Ovary (tissue), 10 donors: ENCODE measurements at places on chromosomes 3 and 15. TPM values are rescaled to one million over a fixed set of nuclear protein-coding genes. Genes with fewer than 3 reads are reported as not detected.

NR1I2 gene
- 0.62 TPM for total RNA-seq

PP2D1 gene
- not detected for total RNA-seq

RLBP1 gene
- not detected for total RNA-seq

GRCh38 chr15:39192351-39192750 is 388.5 kb upstream of the THBS1 start:
- no peak overlapping the region for H3K4me3 ChIP-seq
- H3K27me3 ChIP-seq: no peaks in the 10 kb centered on the region
- no peak overlapping the region for H3K27ac ChIP-seq
- DNase-seq: no peak
- H3K36me3 ChIP-seq: no peaks in the 10 kb centered on the region
- H3K4me1 ChIP-seq: peaks cover 6% of the 10 kb centered on the region

DNA sequence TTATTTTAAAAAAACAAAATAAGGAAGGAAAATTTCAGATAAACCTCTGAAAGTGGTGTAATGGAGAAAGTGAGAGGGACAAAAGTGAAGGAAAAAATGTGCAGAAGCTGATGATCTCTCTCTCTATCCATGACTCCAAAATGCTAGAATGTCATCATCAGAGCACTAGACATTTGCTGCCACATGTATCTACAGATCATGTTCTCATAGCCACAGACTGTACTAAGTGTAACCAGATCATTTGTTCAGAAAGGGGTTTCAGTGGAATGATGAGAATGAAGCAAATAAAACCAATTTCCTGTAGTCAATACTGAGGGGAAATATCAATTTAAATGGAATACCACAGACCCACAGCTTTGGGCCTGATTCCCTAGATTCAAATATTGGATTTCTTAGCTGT is 104.3 kb upstream of the CHMP2B start:
- H3K4me1 ChIP-seq: no peaks in the 10 kb centered on the region
- no peaks in the 10 kb centered on the region for H3K27me3 ChIP-seq
- DNase-seq: no peak
- no peak overlapping the region for H3K27ac ChIP-seq

GRCh38 chr15:74464897-74465296 is 3.9 kb upstream of the UBL7 start:
- no peaks in the 10 kb centered on the region for H3K27me3 ChIP-seq
- no peak for DNase-seq
- no peak overlapping the region for H3K4me3 ChIP-seq
- no peak overlapping the region for H3K27ac ChIP-seq
- H3K36me3 ChIP-seq: no peaks in the 10 kb centered on the region

GRCh38 chr3:61877359-61878138 is 316.2 kb downstream of the PTPRG start:
- H3K27ac ChIP-seq: no peak overlapping the region
- H3K36me3 ChIP-seq: no peaks in the 10 kb centered on the region
- no peaks in the 10 kb centered on the region for H3K27me3 ChIP-seq
- peaks cover 7% of the 10 kb centered on the region for H3K4me1 ChIP-seq

GRCh38 chr15:57458356-57458781 is 82.1 kb downstream of the CGNL1 start:
- no peaks in the 10 kb centered on the region for H3K27me3 ChIP-seq
- no peaks in the 10 kb centered on the region for H3K4me1 ChIP-seq
- no peak overlapping the region for H3K4me3 ChIP-seq
- no peak for DNase-seq
